Retina (tissue), 1 donor: ENCODE measurements at places on chromosomes 4 and X.

DNA sequence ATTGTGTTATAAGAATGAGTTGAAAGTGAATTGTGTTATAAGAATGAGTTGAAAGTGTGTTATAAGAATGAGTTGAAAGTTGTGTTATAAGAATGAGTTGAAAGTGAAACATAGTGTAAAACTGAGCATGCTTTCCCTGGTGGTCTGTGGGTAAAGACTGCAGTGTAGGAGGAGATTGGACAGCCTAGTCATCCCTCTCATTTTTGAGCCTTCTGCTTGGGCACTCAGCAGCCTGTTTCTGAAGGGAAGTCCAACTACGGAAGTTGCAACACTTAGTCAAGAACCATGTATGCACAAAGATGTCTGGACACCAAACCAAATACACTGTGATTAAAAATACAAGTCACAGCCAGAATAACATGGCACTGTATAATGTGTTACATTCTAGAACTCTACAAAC lies 72.6 kb downstream of the ANK2 start:
- no peak for DNase-seq

GRCh38 chr4:121650741-121651140 lies 46.0 kb downstream of the ANXA5 start:
- no peak for DNase-seq

DNA sequence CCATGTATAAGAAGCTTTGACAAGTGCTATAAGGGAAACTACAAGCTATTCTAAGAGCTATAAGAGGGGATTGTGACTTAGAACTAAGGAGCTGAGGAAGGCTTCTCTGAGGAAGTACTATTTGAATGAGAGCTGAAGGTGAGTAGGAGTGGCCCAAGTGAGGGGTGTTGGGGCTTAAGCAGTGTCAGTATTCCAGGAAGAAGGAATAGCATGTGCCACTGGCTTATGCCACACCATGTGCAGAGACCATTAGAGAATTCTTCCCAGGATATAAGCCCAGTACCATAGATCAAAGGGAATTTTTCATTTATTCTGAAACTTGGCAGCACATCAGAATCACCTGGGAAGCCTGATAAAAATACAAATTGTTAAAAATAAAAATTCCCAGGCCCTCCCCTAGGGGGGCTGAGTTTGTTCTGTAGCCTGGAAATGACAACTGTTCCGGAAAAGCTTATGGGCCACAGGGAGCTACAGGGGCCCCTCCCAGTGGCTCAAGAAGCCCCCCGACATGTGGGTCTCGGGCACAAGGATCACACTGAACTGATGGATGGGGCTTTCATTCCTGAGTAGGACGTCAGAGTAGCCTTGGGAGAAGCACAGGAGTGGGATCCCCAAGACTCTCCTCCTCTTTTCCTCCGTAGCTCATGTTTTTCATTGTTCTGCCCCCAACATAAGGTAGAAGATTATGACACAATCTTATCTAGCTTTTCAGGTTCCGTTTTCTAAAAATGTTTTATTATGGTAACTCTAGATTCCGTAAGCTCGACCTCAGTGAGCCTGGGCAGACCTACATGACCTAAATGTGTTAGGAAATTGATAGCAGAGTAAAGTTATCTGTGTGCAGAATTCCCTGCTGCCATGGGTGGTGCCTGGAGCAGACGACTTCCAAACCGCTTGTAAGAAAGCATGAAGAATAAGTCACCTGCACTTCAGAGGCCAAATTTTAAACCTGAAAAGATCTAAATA lies 119.3 kb downstream of the AFF1 start:
- DNase-seq: no peak

GRCh38 chr4:15600176-15600575 lies 55.0 kb downstream of the FBXL5 start:
- no peak for DNase-seq

GRCh38 chr4:172657081-172657480 lies 511.5 kb upstream of the GALNT7 start:
- DNase-seq: no peak

DNA sequence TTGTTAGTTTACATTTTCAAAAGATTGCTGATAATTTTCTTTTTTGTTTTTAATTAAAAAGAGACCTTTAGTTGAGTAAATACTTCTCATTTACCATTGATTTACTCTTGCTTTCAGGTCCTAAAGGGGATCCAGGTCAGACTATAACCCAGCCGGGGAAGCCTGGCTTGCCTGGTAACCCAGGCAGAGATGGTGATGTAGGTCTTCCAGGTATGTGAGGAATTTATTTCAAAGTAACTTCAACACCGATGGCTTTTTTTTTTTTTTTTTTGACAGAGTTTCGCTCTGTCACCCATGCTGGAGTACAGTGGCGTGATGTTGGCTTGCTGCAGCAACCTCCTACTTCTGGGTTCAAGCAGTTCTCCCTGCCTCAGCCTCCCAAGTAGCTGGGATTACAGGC lies 135.1 kb downstream of the IRS4 start:
- no peak for DNase-seq

GRCh38 chrX:72124540-72125201 lies 7.0 kb downstream of the RTL5 start:
- no peak for DNase-seq
